ENCODE measurements at places on chromosomes 11 and 22.

GRCh38 chr11:18299721-18300120 lies 22.2 kb downstream of the HPS5 start:
- no peak for DNase-seq

- no peak for DNase-seq
Measured at GRCh38 chr11:125292100-125292499, 127.5 kb downstream of the PKNOX2 start.

DNA sequence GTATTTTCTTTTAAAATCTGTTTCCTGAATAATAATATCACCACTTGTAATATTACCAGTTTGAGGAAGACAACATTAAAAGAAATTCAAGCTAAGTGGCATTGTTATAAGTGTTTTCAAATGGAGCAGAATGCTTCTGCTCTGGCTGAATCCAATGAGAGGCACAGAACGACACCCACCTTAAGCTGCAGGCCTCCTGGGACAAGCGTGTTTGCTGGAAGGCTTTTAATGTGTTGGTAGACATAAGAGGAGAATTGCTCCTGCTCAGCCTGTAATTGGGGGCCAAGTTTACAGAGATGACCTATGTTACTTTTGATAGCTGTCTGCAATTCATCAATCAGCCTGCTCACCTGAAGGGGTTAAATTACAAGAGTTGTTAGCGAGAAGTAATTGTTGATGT lies 242.2 kb downstream of the DCDC1 start:
- DNase-seq: no peak

GRCh38 chr11:28296426-28296825 lies 188.2 kb downstream of the METTL15 start:
- DNase-seq: no peak

DNA sequence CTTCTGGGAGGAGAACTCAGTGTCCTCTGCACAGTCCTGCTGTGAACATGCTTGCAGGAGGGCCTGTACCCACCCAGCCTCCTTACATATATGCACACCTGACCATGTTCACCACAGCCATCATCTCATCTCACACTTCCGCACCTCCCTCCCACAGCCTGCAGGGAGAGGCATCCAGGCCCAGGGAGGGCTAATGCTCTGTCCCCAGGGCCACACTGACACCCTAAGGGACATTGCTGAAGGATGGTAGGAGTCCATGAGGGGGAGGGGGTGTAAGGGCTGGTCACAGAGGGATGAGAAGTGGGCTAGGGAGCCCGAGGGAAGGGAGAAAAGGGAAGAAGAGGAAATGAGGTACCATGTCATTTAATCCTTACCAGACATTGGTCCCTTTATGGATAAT lies 4.4 kb upstream of the KCNC1 start:
- no peak for DNase-seq

DNA sequence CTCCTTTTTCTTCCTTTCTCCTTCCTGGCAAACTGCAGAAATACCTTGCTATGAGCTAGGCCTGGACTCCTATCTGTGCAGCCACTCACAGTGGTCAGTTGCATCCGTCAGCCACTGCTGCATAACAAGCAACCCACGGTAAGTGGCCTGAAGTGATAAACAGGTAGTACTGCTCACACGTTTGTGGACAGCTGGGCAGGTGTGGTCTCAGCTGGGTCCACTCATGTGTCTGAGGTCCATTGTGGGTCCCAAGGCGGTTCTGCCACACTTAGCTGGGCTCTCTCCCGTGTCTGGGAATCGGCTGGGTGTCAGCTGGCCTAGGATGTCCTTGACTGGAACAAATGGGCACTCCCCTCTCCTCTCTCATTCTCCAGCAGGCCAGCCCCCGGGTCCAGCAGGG lies 109.3 kb downstream of the BRD1 start:
- DNase-seq: no peak

- no peak for DNase-seq
Measured at GRCh38 chr11:86578727-86579405, 93.5 kb downstream of the ME3 start.

- DNase-seq: no peak
Measured at GRCh38 chr11:16987205-16987568, 27.0 kb downstream of the PLEKHA7 start.

DNA sequence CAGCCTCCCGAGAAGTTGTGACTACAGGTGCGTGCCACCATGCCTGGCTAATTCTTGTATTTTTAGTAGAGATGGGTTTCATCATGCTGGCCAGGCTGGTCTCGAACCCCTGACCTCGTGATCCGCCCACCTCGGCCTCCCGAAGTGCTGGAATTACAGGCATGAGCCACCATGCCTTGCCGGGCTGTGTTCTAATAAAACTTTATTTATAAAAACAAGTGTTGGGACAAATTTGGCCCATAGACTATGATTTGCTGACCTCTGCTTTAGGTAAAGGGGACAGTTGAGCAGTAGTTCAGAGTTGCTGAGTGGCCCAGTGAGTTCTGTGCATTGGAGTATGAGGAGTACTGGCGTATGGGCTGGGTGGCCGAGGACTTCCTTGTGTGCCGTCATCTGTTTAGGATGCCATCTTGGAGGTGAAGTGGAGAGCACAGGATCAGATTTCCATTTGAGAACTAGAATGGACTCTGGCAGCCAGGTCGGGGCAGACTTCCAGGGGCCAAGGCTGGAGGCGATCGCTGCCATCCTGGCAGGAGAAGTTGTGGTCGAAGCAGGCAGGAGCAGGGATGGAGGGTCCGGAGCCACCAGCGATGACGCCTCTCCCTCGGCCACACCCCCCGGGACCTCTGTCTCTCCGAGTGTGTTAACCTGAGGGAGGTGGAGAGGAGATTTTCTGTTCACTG lies 43.8 kb downstream of the FBLN1 start:
- DNase-seq: no peak

DNA sequence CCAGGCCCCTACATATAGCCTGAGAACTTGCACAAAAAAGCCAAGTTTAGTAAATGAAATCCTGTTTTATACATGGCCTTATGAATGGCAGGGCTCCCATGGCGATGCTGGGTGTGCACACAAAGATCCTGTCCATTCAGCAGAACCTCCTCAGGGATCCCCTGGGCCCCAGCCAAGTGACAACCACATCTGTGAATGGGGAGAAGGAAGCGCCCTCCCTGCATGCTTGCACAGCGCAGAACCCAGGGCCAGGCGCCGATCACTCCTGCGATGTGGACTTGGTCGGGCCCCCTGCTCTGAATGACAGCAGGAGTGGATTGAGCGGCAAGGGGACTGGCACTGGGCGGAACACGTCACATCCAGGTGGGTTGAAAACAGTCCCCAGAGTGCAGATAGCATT lies 4.5 kb upstream of the CDC42EP2 start:
- DNase-seq: no peak

GRCh38 chr11:108486828-108487227 lies 11.4 kb downstream of the POGLUT3 start:
- DNase-seq: no peak

DNA sequence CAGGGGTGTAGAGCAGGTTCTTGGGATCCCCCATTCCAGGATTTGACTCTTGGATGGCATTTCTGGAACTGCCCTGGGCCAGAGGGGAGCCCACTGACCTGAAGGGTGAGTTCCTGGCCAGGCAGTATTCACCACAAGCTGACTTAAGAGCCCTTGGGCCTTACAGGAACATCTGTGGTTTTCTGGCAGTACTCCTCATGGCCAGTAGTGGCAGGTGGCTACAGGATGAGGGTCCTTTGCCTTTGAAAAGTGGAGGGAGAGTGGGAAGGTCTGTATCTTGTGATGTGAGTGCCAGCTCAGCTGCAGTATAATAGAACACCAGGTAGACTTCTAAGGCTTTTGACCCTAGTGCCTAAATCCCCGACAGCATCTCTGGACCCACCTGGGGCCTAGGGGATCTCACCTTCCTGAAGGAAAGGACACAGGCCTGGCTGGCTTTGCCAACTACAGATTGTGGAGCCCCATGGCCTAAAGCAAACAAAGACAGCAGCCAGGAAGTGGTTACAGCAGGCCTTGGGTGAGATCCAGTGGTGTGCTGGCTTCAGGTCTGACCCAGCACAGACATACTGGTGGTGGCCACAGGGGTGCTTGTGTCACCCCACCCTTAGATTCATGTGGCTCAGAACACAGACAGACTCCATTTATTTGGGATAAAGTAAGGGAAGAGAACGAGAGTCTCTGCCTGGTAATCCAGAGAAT lies 9.0 kb downstream of the OR51S1 start:
- DNase-seq: no peak

- no peak for DNase-seq
Measured at GRCh38 chr22:46675938-46676337, 55.8 kb downstream of the GRAMD4 start.

GRCh38 chr11:25901415-25901814 lies 430.5 kb upstream of the ANO3 start:
- DNase-seq: no peak

GRCh38 chr11:120547811-120548681 lies 36.5 kb downstream of the GRIK4 start:
- no peak for DNase-seq

DNA sequence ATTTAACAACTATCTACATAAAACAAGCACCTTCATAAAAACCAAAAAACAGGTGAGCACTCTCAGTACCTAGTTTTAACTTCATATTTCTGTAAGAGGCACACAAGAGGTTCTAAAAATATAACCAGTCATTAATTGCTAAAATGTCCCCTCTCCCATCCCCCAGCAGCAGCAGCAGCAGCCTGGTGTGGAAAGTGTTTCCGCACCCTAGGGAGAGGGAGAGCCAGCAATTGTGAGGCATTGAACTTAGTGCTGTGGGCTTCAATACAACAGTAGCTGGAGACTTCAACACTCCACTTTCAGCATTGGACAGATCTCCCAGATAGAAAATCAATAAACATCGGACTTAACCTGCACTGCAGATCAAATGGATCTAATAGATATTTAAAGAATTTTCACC lies 1158.5 kb downstream of the JRKL start:
- DNase-seq: no peak

- DNase-seq: no peak
Measured at GRCh38 chr11:59669611-59670009, 773 bp upstream of the PATL1 start.

GRCh38 chr11:64379817-64380709 lies 21.1 kb downstream of the RPS6KA4 start:
- DNase-seq: no peak

DNA sequence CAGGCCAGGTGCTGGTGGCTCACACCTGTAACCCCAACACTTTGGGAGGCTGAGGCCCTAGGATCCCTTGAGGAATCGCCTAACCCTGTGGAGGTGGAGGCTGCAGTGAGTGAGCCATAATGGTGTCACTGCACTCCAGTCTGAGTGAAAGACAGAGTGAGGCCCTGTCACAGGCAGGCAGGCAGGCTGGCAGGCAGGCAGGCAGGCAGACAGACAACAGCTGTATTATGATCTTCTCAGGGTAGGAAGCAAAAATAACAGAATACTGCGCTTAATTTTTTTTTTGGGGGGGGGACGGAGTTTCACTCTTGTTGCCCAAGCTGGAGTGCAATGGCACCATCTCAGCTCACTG lies 3901.6 kb upstream of the OR11H1 start:
- no peak for DNase-seq

DNA sequence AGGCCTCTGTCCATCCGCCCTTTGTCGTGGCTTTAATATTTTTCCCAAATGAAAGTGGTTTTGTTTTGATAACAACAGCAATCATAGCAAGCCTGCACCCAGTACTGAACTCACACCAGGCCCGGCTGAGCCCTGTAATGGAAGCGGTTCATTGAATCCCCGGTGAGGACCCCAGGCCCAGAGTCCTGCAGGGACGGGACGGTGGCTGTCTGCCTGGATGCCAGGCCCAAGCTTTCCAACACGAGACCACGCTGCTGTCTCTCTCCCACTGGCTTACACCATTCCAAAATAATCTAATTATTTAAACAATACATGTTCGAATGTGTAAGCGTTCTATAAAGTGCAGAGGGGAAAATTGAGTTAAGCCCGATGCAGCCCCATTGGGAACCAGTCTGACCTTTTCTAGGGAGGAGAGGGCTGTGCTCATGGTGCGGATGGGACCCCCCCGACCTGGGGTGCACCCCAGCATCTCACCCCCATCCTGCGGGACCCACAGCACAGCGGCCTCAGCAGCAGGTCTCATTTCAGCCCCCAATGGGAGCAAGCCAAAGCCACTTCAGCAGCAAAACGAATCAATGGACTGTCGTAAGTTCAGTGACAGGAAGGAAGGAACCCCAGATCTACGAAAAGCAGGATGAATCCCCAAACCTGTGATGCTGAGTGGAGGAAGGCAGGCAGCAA lies 1046.9 kb downstream of the BRD1 start:
- DNase-seq: no peak

- DNase-seq: no peak
Measured at GRCh38 chr11:31069447-31070205, 299.9 kb downstream of the DCDC1 start.

- DNase-seq: no peak
Measured at GRCh38 chr11:68373815-68374501, 61.6 kb downstream of the LRP5 start.

DNA sequence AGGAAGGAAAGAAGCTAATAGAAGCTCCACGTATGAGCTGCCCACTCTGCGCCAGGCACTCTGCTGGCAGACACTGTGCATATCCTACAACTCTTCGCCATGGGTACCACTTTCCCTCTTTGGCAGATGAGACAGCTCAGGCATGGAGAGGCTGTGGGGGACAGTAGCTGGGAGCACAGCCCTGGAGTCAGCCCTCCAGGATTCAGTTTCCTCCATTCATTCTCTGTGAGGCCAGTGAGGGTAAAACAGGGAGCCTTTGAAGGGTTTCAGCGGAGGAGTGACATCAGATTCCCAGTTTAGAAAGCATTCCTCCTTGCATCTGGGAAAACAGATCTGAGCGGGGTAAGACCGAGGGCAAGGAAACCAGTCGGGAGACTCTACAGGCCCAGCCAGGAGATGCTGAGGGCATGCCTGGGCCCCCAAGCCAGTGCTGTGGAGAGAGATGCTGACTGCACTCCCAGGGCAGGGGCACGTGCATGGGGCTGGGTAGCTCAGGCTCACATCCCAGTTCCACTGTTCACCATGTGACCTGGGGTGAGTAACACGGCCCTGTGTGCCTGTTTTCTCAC lies 58.3 kb upstream of the EMID1 start:
- DNase-seq: no peak

DNA sequence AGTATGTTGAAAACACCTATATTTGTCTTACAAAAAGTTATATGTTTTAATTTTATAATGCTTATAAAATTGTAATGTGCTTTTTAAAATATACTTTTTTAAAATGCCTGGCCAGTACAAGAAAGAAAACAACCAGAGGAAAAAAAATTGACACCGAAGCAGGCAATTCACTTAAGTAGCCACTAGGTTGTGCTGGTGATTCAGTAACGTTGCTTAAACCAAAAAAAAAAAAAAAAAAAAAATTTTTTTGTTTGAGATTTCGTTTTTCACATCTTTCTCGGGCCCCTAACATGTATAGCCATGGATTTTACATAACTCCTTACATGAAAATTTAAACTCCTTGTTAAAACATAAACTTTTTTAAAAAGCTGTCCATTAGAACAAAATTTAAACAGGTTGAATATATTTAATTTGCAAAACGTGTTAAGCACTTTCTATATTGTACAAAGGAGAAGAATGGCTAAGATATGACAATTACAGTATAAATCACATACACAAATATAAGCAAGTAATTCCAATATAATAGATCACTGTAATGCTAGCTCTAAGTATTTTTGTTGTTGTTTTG lies 9.2 kb downstream of the OR8B4 start:
- DNase-seq: peak; percentile 9
